ENCODE measurements at places on chromosomes 1 and 21. TPM values are rescaled to one million over a fixed set of nuclear protein-coding genes. Genes with fewer than 3 reads are reported as not detected.

Gene NEXN
- 1.1 TPM for total RNA-seq

Gene KMO
- not detected for total RNA-seq

Gene RHD
- not detected for total RNA-seq

Gene VWA5B1
- not detected for total RNA-seq

Gene RGSL1
- total RNA-seq, result not detected

Gene RFX5
- total RNA-seq, result 32.0 TPM

Gene PCBP3
- not detected for total RNA-seq

Gene C1orf116
- 1.1 TPM for total RNA-seq

Gene KIAA1614
- 0.32 TPM for total RNA-seq

Gene KRTAP19-3
- total RNA-seq, result not detected

Gene NBPF6
- not detected for total RNA-seq

Gene LINGO4
- total RNA-seq, result not detected

Gene CELA3B
- total RNA-seq, result not detected

Gene ESPN
- 38.5 TPM for total RNA-seq

Gene PLA2G5
- total RNA-seq, result not detected

Gene NIBAN1
- total RNA-seq, result not detected

Gene KRTAP21-2
- not detected for total RNA-seq

Gene SPRR1A
- total RNA-seq, result not detected

Gene GPA33
- not detected for total RNA-seq

Gene SLC44A3
- 3.8 TPM for total RNA-seq

Gene ANGEL2
- total RNA-seq, result 25.4 TPM

Gene S1PR1
- total RNA-seq, result not detected

Gene HORMAD1
- total RNA-seq, result not detected

Gene SDC3
- total RNA-seq, result 0.49 TPM

Gene FMN2
- total RNA-seq, result not detected

Gene LCE1F
- not detected for total RNA-seq

Gene AMY2B
- total RNA-seq, result 1.3 TPM

Gene C1QB
- not detected for total RNA-seq

Gene C1orf115
- 86.7 TPM for total RNA-seq

Gene DIPK1A
- total RNA-seq, result 8.4 TPM

Gene NBPF8
- total RNA-seq, result 3.2 TPM

Gene CNIH3
- 0.55 TPM for total RNA-seq

Gene TMEM240
- total RNA-seq, result not detected

Gene BRDT
- total RNA-seq, result not detected

Gene SLFNL1
- total RNA-seq, result not detected

Gene CCDC30
- total RNA-seq, result 1.2 TPM
